MCF 10A (cell line): ENCODE measurements at places on chromosomes 5 and 9. TPM values are rescaled to one million over a fixed set of nuclear protein-coding genes. Genes with fewer than 3 reads are reported as not detected.
A peak's percentile ranks its signal among the peaks of the same experiment; 100 is the strongest.

- no peak overlapping the region for H3K27ac ChIP-seq
- peaks cover 29% of the 10 kb centered on the region for H3K4me1 ChIP-seq
- no peak overlapping the region for H3K4me3 ChIP-seq
These were observed 16.6 kb upstream of the UNC5A start for GRCh38 chr5:176793736-176794135.

DNA sequence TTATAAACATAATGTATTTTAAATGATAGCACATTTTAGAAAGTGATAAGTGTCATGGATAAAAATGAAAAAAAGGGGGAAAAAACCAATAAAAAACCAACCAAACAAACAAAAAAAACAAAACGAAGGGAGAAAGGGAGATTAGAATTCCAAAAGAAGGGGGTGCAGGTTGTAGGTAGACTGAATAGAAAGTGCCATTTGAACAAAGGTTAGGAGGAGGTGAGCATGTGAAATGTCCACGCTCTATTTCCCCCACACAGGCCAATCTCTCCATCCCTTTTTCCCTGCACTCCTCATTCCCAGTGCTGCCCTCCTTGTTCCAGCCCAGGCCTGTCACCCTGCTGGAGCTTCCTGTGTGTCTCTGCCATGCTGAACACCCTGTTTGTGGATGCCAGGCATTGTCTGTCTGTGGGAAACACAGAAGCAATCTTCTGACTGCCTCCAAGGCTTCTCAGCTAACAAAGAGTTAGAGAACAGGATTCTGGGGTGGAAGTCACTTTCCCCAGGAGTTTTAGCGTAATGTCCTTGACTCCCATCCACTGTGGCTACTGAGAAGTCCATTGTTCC lies 138.8 kb downstream of the ADAMTS16 start:
- no peak for DNase-seq
- H3K4me3 ChIP-seq: no peak overlapping the region
- peaks cover 6% of the 10 kb centered on the region for H3K27me3 ChIP-seq
- H3K4me1 ChIP-seq: no peaks in the 10 kb centered on the region
- H3K36me3 ChIP-seq: no peaks in the 10 kb centered on the region
- no peak overlapping the region for H3K27ac ChIP-seq

DNA sequence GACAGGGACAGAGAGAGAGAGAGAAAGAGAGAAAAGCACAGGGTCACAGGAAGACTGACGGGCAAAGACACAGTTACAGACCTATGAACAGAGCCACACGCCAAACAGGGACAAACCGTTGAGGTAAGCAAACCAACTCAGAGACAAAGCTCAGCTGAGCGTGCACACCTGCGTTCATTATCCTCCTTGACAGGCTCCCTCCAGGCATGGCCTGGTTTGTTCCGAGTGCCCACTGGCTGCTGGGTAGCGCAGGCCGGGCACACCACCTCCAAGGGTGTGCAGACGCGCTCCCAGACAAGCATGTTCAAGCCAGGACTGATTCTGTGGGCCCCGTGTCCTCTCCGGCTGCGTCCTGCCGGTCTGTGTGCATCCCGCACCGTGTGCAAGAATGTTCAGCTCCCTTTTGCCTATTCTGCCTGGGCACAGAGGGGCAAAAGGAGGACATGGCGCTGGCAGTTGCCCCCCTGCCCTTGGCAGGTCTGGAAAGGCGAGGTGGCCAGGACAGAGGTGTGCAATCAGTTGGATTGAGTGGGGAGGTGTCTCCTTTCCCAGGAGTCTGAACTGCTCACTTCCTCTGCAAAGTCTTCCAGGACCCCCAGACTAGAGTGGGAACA lies 467 bp upstream of the SMIM32 start:
- H3K4me1 ChIP-seq: no peaks in the 10 kb centered on the region
- DNase-seq: no peak
- H3K27ac ChIP-seq: no peak overlapping the region
- H3K4me3 ChIP-seq: no peak overlapping the region
- H3K27me3 ChIP-seq: peaks cover 39% of the 10 kb centered on the region
- H3K36me3 ChIP-seq: peaks cover 8% of the 10 kb centered on the region

- DNase-seq: peak; percentile 9
- H3K27me3 ChIP-seq: no peaks in the 10 kb centered on the region
- H3K4me1 ChIP-seq: no peaks in the 10 kb centered on the region
These were observed 60.3 kb downstream of the DAPK1 start for GRCh38 chr9:87557996-87558395.

- H3K4me1 ChIP-seq: no peaks in the 10 kb centered on the region
- no peaks in the 10 kb centered on the region for H3K36me3 ChIP-seq
- H3K27ac ChIP-seq: no peak overlapping the region
- H3K27me3 ChIP-seq: no peaks in the 10 kb centered on the region
These were observed 21.0 kb upstream of the TAF11L2 start for GRCh38 chr5:17477043-17477442.

DNA sequence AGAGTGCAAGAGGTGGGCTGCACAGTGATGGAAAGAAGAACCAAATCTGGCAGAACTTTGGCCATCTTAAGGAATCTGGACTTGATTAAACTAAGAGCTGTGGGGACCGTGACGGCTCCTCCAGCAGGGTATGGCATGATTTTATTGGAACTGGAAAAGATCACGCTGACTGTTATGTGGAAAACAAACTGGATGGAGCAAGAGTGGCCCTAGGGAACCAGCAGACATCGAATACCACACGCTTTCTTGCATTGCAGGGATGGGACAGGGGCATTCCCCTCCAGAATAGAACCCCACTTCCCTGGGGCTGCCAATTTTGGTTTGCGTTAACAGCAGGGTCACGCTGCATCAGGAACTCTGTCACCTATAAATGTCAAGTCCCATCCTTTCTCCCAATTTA lies 38.8 kb downstream of the INSYN2B start:
- H3K36me3 ChIP-seq: no peaks in the 10 kb centered on the region
- H3K27me3 ChIP-seq: no peaks in the 10 kb centered on the region
- no peaks in the 10 kb centered on the region for H3K4me1 ChIP-seq
- no peak overlapping the region for H3K4me3 ChIP-seq
- H3K27ac ChIP-seq: no peak overlapping the region

GRCh38 chr9:3125602-3126405 lies 281.9 kb upstream of the PUM3 start:
- no peaks in the 10 kb centered on the region for H3K4me1 ChIP-seq
- H3K4me3 ChIP-seq: no peak overlapping the region
- DNase-seq: no peak
- no peaks in the 10 kb centered on the region for H3K36me3 ChIP-seq
- H3K27me3 ChIP-seq: peaks cover 49% of the 10 kb centered on the region

- no peak for DNase-seq
- H3K4me3 ChIP-seq: no peak overlapping the region
- H3K27me3 ChIP-seq: no peaks in the 10 kb centered on the region
- peaks cover 74% of the 10 kb centered on the region for H3K36me3 ChIP-seq
These were observed 5.2 kb downstream of the BDP1 start for GRCh38 chr5:71460693-71461092.

DNA sequence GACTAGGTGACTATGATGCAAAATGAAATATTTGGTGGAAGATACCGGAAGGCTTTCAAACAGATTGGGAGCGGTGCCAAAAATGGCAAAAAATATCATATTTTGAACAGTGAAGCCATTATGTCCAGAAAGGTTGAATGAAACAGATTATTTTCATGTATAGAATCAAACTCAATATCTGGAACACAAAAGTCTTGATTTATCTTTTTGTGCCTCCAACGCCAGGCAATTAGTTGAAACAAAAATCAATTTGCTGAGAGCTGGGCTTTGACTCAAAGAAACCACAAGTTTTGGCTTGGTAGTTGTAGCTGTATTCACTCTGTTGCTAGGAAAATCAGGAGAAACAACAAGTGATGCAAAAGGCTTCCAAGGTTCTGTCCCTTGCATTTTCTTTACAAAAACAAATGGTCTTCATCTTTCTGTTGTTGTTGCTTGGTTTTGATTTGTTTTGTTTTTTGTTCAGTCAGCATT lies 421.7 kb upstream of the TYRP1 start:
- no peaks in the 10 kb centered on the region for H3K36me3 ChIP-seq
- no peak for DNase-seq
- H3K4me3 ChIP-seq: no peak overlapping the region
- no peaks in the 10 kb centered on the region for H3K4me1 ChIP-seq
- H3K27me3 ChIP-seq: peaks cover 11% of the 10 kb centered on the region
- no peak overlapping the region for H3K27ac ChIP-seq

GRCh38 chr5:133119233-133119711 lies 67.5 kb downstream of the HSPA4 start:
- H3K4me1 ChIP-seq: no peaks in the 10 kb centered on the region
- no peak overlapping the region for H3K4me3 ChIP-seq
- H3K36me3 ChIP-seq: no peaks in the 10 kb centered on the region
- no peaks in the 10 kb centered on the region for H3K27me3 ChIP-seq
- no peak overlapping the region for H3K27ac ChIP-seq

DNA sequence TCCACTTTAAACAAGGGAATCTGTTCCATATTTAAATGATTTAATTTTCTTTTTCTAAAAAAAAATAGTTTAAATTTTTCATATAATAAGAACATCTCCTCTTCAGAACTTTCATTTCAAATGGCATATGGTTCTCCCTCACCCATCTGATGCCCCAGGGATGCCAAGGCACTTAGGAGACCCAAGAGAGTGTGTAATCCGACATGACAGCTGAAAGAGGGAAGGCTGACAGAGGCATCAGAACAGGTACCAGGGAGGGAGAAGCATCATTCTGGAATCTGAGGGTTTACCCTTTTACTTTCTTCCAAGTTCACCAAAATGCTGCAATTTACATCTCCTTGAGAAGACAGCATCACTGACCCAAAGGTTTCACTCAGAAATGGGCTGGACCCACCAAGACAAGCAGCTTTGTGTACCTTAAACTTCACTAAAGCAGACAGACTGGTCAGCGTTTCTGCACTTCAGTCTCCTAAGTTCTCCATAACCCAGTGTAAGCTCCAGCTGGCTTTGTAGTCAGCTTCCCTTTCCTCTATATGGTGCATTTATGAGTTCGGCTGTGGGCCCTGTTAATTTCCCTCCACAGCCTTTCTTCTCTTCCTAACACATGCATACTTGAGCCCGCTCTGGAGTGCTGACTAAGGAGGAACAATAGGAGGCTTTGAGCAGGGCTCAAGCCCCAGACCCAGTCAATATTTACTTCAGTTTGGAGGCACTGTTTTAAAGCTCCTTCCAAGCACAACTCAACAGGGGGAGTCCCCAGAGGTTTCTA lies 17.7 kb downstream of the EFNA5 start:
- H3K27ac ChIP-seq: peak overlapping the region; percentile 39
- H3K36me3 ChIP-seq: peaks cover 7% of the 10 kb centered on the region
- DNase-seq: no peak
- H3K4me3 ChIP-seq: no peak overlapping the region

The SARDH gene
- total RNA-seq: not detected in 2 replicates

The LCN2 gene
- 7.7 and 41.6 TPM in 2 replicates for total RNA-seq

The PCDHB8 gene
- total RNA-seq: 0.34 TPM in 1 of 2 replicates, not detected in the other

The AIF1L gene
- 2.6 and 4.1 TPM in 2 replicates for total RNA-seq

The CDH6 gene
- not detected in 2 replicates for total RNA-seq

The MARCHF3 gene
- 5.4 and 6.9 TPM in 2 replicates for total RNA-seq

The ZER1 gene
- 19.5 and 26.6 TPM in 2 replicates for total RNA-seq

The HMMR gene
- total RNA-seq: 29.3 and 43.5 TPM in 2 replicates

The ANP32B gene
- total RNA-seq: 218 and 245 TPM in 2 replicates
